Anterior cingulate cortex (tissue), 58 donors: ENCODE measurements at places on chromosomes 12 and 14.
A peak's percentile ranks its signal among the peaks of the same experiment; 100 is the strongest.

GRCh38 chr12:2682296-2683251 is 112.2 kb upstream of the FKBP4 start:
- no peak for DNase-seq

DNA sequence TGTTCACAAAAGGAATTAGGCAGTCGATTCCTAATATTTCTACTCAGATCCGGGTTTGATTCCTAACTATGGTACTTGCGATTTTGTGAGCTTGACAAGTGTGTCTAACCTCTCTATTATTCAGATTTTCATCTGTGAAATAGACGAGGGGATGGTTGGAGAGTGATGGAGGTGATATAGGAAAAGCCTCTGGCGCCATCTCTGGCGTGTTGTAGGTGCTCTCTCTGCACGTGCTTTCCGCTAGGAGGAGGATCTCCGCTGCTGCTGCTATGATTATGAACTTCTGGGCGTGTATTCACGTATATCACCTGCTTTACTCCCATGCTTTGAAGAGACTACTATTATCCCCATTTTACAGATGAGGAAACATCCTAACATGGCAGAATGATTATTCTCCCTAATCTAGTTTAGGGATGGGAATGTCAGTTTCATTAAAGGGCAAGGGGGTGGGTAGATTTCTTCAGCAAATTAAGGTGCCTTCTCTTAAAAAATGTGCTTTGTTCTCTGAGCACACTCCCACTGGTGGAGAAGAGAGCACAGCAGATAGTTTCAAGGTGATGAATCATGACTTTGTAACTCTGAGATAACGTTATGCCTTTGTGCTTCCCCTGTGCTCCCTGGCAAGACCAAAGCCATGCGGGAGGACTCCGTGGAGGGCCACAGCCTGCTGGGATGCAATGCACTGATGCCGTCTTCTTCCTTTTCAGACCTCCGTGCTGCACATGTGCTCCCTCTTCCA is 97.1 kb downstream of the PRIMA1 start:
- DNase-seq = no peak

- no peak for DNase-seq
These were observed 615.1 kb downstream of the TMEM121 start for GRCh38 chr14:106141242-106142220.

- no peak for DNase-seq
These were observed 45.7 kb upstream of the APPL2 start for GRCh38 chr12:105281694-105282049.

- no peak for DNase-seq
These were observed 22.7 kb downstream of the MFAP5 start for GRCh38 chr12:8639936-8640335.

DNA sequence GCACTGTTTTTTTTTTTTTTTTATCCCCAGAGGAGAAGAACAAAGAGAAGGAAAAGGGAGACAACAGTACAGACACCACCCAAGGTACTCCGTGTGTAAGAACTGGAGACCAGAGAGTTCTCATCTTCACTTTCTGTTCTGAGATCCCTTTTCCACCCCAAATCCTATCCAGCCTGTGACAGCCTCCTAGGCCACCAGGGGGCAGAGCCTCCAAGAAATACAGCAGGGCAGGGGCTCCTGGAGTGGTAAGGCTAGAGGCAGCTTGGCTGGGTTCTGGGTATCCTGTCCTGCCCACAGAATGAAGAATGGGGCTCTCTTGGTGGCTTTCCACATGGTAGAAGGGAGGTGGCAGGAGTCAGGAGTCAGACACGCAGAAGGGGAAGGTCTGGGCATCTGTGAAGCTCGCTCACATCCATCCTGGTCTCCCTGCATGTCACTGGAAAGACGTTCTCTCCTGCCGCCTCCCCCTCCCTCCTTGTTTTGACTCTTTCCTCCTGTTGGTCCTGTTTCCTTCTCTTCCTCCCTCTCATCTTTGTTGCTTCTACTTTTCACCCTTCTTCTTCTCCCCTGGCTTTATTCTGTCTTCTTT is 12.0 kb downstream of the CLSTN3 start:
- peak; percentile 39 for DNase-seq

GRCh38 chr12:104569346-104570173 is 112.8 kb downstream of the CHST11 start:
- DNase-seq = no peak

DNA sequence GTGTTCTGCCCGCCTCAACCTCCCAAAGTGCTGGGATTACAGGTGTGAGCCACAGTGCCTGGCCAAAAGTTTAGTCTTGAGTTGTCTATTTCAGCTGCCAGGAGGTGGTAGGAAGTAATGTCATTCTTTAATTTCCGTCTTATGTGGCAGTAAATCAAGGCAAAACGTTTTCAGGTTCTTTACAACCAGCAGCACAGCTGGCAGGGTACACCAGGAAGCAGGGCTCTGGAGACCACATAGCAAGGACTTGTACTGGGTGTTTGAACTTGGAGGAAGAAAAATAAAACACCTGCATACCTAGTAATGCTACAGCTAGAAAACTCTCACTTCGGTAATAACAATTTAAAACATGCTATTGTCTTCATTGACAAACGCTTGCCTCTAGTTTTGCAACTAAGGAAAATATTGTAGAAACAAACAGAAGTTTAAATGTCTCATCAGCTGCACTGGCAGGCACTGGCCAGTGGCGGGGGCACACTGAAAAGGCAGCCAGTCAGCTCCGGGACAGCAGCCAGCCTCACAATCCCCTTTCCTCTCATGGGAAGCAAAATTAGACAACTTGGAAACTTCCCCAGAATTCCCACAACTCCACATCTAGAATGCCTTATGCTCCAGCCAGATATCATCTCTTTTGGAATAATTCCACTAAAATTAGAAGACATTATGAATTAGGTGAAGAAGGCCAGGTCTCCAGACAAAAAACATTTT is 72.2 kb downstream of the CLIP1 start:
- peak; percentile 18 for DNase-seq

- peak; percentile 39 for DNase-seq
These were observed 694 bp downstream of the AKAP5 start for GRCh38 chr14:64465831-64466554.

- no peak for DNase-seq
These were observed 23.5 kb upstream of the IGF1 start for GRCh38 chr12:102503831-102504230.

DNA sequence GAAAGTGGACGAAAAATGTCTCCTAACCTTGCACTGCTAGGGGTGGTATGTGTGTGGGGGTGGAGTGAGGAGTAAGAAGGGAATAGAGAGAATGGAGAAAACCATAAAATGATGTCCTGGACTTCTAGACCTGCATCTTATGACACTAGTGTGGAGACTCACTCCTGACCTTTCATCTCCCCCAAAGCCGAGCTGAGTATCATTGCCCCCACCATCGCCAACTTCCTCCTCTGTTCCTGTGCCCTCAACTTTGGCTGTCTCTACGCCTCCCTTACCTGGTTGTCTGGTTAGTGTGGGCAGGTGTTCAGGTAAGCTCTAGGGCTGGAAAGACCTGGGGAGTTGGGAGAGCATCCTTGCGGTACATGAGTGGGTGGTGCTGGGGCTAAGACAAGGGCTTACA is 4.5 kb upstream of the KLHL33 start:
- DNase-seq = no peak

- no peak for DNase-seq
These were observed 11.5 kb downstream of the CBLN3 start for GRCh38 chr14:24417832-24418491.

DNA sequence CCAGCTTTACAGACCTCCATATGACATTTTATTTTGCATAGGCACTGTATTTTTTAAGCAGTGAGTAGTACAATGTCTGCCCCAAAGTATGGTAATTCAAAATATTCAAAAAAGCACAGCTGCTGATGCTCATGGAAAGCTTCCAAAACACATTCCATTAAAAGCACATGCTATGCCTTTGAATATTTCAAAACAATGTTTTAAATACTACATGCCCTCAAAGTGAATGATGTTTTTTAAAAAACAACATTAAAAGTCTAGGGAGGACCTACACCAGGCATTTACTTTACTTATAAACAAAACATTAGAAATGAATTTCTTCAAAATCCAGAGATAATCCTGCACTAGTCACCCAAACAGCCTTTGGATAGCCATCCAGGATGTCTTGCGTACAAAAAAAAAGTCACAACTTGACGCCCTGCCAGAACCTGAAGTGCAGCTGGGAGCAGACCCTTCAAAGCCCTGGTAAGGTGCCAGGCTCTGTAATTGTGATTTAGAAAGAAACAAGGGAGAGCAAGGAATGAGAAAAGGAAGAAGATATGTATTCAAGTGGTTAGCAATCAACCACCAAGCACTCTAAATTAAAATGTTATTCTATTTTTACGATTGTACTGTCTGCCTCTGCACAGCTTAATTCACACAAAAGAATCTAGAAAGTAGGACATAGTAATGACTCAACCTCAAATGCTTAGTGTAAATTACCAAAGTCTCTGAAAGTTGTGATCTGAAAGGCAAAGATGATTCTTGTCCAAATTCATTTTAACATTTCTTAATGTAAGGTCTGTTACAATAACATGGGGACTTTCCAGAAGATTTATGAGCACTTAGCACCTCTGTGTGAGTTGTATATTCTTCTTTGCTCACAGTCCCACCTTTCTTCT is 31.9 kb downstream of the CEP83 start:
- no peak for DNase-seq

DNA sequence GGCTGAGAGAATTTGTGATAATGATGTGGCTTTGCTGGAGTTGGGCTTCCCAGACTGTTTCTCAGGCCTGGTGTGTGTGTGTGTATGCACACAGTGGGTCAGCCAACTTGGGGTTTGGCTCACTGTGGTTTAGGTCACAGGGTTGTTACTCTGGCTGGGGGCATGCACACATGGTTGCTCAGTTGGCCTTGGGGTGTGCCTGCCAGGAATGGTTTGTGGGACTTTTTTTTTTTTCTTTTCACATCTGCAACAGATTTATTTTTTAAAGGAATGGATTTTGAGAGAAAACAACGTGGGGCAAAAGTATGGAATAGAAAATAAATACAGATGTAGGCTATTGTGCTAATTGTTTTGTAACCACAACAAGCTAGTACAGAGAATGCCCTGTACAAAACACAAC is 25.0 kb upstream of the GTF2A1 start:
- DNase-seq = no peak

DNA sequence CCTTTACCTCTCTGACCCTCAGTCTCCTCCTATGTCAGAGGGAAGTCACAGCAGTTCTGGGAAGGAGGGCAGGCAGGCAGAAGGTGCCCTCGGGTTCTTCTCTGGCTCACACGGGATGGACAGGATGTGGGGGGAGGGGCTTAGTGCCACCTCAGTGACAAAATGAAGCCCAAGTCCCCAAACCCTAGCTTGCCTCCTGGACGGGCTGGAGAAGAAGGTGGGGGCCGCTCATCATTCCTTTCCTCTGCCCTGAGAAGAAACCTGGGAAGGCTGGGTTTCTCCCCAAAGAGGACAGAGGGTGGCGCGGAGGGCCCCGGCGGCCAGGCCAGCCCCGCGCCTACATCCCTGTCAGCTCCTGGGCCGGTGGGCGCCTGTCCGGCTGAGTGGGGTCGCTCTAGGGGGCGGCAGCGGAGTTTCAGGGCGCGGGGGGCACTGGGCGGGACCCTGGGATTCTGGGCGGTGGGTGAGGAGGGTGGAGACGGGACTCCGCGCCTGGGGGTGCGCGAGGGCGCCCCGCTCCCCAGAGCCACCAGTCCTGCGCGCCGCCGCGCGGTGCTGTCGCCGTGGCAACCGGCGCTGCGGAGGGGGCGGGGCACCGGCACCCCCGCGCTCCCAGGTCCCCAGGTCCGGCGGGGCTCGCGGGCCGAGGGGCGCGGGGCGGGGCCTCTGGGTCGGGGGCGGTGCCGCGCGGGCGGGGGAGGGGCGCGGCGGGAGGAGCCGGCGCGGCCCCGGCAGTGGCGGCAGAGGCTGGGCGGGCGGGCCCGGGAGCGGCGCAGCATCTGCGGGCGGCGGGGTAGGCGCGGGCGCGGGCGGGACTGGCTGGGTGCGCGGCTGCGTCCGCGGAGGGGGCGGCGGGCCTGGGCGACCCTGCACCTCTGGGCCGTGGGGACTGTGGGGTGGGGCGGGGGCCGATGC is at the start of gene TMEM121:
TMEM121 (plus strand) TSS at position 723 of the 915 bp plus-strand sequence. CDS start 2,252 bp downstream, outside the sequence.
- DNase-seq = no peak

GRCh38 chr12:5076761-5077160 is 33.1 kb downstream of the KCNA5 start:
- DNase-seq = no peak

- no peak for DNase-seq
These were observed 250.5 kb upstream of the PELI2 start for GRCh38 chr14:55867719-55868118.

GRCh38 chr14:35632676-35633075 is 98.7 kb downstream of the INSM2 start:
- no peak for DNase-seq

- no peak for DNase-seq
These were observed 6.9 kb upstream of the KRT6A start for GRCh38 chr12:52499806-52500560.

GRCh38 chr12:16560273-16560672 is 45.7 kb downstream of the LMO3 start:
- DNase-seq = no peak

DNA sequence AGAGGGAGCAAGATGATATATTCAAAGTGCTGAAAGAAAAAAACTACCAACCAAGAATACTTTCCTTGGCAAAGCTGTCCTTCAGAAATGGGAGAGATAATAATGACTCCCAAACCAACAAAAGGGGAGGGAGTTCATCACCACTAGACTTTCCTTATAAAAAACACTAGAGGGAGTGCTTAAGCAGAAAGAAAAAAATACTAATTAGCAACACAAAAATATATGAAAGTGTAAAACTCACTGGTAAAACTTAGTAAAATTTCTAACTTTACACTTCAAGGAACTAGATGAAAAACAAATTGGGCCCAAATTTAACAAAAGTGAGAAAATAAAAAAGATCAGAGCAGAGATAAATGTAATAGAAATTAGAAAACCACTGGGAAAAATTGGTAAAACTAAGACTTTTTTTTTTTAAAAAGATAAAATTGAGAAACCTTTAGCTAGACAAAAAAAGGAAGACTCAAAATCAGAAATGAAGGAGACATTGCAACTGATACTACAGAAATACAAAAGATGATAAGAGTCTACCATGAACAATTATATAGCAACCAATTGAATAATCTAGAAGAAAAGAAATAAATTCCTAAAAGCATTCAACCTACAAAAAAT is 60.4 kb upstream of the FAR2 start:
- no peak for DNase-seq

- DNase-seq = no peak
These were observed 22.0 kb downstream of the OR5AU1 start for GRCh38 chr14:21133901-21134300.

GRCh38 chr12:113847856-113848255 is 118.3 kb downstream of the RBM19 start:
- DNase-seq = no peak

- no peak for DNase-seq
These were observed 18.9 kb downstream of the DEGS2 start for GRCh38 chr14:100140452-100141078.
